ENCODE measurements at places on chromosomes 6 and 20. TPM values are rescaled to one million over a fixed set of nuclear protein-coding genes. Genes with fewer than 3 reads are reported as not detected.

DNA sequence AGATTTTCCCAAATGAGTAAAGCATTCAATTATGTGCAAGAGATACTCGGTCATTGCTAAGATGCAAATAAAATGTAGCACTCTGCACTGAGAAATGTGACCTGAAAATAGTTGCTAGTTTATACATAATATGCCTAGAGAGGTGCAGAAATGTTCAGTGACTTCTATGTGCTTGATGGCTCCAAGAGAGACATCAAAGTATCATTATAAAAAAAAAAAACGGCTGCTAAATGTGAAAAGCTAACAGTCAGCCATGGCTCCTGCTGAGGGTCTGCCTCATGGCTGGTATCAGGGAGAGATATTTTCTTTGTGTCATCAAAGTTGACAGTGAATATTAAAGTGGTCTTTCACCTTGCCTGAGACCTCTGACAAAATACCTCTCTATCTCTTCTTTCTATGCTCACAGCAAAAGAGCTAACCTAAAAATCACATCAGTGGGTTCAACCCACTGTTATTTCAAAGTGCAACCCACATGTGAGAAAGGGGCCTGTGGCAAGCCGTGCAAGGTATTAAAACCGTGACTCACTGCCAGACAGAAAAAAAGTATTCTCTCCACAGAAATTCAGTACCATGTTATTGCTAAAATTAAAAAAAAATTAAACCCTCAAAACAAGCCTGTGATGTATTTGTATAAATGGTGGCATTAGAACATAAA lies 259.0 kb downstream of the HIVEP2 start:
- no peak for DNase-seq

- DNase-seq = no peak
Observed at GRCh38 chr20:12977328-12978125, 31.2 kb upstream of the SPTLC3 start.

DNA sequence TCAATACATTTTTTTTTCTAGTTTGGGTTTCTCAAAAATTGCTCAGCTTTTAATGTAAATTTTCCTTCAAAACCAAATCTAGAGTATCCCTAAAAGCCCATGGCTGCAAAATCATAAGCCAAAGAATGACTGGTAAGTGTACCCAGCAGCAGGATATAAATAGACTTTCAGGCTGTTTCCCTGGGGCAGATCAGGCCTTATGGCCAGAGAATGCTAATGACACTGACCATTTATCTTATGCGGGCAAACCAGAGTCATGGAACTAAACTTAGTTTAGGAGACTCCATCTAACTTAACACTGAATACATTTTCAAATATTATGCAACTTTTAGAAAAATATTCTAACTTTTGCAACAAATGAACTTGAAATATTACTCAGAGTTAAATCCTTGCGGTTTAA lies 7.4 kb downstream of the OSER1 start:
- no peak for DNase-seq

DNA sequence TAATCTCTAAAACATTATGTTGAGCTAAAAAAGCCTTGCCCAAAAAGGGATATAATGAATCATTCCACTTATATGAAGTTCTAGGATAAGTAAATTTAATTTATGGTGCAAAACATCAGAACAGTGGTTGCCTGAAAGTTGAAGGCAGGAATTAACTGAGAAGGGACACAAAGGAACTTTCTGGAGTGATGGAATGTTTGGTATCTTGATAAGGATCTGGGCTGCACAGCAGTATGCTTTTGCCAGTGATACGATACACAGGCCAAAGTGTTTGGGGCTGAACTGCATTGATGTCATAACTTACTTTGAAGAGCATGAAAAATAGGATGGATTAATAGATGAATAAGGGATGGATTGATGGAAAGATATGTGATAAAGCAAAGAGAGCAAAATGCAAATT lies 146.1 kb upstream of the LRFN2 start:
- no peak for DNase-seq

GRCh38 chr20:18506744-18507143 lies 996 bp upstream of the SEC23B start:
- DNase-seq = no peak

- DNase-seq = no peak
Observed at GRCh38 chr6:18266523-18266912, 2.2 kb upstream of the DEK start.

GRCh38 chr6:149007846-149008245 lies 261.0 kb downstream of the UST start:
- DNase-seq = no peak

The TRIM10 gene
- polyA plus RNA-seq = not detected

The PHACTR1 gene
- 3.2 TPM for polyA plus RNA-seq

- no peak for DNase-seq
Observed at GRCh38 chr6:135161411-135162395, 19.4 kb upstream of the MYB start.

- peak; percentile 76 for DNase-seq
Observed at GRCh38 chr6:108133594-108134179, 32.1 kb upstream of the NR2E1 start.

The CCM2L gene
- 2.2 TPM for polyA plus RNA-seq

GRCh38 chr6:158605266-158605878 lies 39.2 kb downstream of the DYNLT1 start:
- DNase-seq = peak; percentile 60

DNA sequence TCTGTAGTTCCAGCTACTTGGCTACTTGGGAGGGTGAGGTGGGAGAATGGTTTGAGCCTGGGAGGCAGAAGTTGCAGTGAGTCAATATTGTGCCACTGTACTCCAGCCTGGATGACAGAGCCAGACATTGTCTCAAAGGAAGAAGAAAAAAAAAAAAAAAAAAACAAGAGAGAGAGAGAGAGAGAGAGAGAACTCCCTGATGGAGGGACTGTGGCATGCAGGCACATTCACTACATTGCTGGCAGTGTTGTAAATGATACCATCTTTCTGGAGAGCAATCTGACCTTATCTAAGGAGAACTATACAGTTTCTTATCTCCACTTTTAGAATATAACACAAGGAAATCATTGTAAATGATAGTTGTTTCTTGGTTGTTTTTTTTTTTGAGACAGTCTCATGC lies 85.1 kb downstream of the MDN1 start:
- DNase-seq = no peak

GRCh38 chr6:40965046-40965445 lies 74.0 kb downstream of the UNC5CL start:
- DNase-seq = no peak

- DNase-seq = no peak
Observed at GRCh38 chr20:42740226-42740870, 449.4 kb downstream of the PTPRT start.

DNA sequence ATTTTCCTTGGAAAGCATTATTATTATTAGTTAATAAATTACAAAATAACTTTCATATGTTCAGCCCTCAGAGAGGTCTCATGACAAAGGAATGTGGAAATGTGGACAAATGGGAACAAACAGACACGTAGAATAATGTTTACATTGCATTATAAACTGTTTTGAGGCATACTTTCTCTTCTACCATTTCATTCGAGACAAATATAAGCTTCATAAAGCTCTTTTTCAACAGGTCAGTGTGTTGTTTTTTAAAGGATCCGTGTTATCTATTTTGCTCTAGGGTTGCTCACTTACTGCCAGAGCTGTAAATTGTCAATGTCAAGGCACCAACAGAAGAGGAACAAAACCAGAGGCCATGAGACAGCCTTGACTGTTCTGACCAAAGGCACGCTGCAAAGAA lies 256.8 kb downstream of the PHACTR1 start:
- DNase-seq = no peak

GRCh38 chr6:13614126-13614925 lies 809 bp upstream of the NOL7 start:
- DNase-seq = peak; percentile 64

GRCh38 chr20:47704746-47705496 lies 80.4 kb downstream of the SULF2 start:
- DNase-seq = no peak

DNA sequence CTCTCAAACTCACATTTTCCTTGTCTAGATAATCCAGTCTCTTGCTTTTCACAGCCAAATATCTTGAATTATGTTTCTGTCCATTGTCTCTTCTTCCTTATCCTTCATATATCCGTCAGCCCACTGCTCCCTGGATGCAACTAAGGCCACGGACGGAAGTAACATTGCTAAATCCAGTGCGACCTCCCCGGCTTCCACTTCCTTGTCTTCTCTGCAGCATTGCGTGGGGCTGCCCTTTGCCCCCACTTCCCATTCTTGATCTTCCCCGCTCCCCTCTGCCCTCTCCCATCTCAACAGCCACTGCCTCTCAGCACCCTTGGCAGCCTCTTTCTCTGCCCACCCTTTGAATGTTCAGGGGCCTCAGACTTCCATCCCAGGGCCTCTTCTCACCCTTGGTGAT lies 190.4 kb upstream of the UST start:
- no peak for DNase-seq

The OPRL1 gene
- 0.24 TPM for polyA plus RNA-seq

The VWA7 gene
- polyA plus RNA-seq = 8.1 TPM

DNA sequence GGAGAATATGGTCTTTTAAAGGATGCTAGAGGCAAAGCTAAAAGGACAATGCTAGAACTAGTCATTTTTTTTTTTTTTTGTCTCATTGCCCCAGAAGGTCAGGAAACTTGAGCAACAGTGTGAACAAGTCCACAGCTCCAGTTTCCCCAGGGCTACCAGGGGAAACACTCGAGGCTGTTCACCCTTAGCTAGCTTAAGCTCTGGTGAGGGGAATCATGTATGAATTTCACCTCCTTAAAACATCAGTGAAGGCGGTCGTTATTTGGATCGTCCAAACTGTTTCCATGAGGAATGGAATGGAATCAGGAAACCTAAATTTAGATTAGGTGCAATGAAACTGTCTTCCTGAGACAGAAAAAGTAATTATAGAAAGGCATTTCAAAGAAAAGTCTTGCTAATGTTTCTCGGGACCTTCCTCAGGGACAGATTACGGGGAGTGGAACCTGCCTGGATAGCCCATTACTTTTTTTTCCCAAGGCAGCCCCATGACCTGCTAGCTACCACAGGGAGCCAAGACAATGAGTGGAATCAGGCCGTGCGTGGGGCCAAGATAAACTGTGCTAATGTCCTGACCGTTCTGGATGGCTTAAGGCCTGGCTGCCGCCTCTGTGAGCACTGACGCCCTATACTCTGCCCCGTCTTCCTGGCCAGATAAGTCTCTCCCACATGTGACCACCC lies 164.8 kb upstream of the SGK1 start:
- DNase-seq = peak; percentile 56

The FRK gene
- polyA plus RNA-seq = 0.30 TPM

DNA sequence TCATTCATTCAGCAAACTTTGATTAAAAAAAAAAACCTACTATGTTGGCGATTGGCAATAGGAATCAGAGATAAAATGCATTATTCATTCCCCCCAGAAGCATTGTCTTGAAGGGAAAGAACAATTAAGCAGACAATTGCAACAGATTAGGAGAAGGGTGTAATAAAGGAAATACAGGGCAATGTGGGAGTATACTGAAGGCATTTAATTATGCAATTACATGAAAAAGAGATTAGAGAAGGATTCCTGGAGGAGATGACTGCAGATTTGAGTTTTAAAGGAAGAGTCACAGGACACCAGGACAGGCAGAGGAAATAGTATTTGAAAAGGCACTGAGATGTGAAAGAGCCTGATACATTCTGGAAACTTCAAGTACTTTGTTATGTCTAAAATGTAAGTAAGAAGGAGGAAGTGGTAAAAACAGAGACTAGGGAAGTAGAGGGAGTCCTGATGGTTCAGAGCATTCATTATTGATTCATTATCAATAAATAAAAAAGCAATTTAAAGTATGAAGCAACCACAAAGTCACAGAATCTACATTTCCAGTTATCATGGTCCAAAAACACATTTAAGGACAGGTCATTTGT lies 43.7 kb downstream of the THEMIS start:
- DNase-seq = no peak
